Endothelial cell (in vitro differentiated cells): ENCODE measurements at places on chromosomes 6 and 20. TPM values are rescaled to one million over a fixed set of nuclear protein-coding genes. Genes with fewer than 3 reads are reported as not detected.
A peak's percentile ranks its signal among the peaks of the same experiment; 100 is the strongest.

CCNC gene
- 70.0 TPM for total RNA-seq

- H3K27me3 ChIP-seq, result peaks cover 5% of the 10 kb centered on the region
- H3K36me3 ChIP-seq, result no peaks in the 10 kb centered on the region
- peaks cover 36% of the 10 kb centered on the region for H3K4me1 ChIP-seq
- no peak overlapping the region for H3K4me3 ChIP-seq
Observed at GRCh38 chr20:21322921-21323331, 19.8 kb downstream of the XRN2 start.

GRCh38 chr20:35171753-35172433, at the start of gene PROCR:
TSS of gene PROCR (plus strand) at chr20:35172072. CDS start at chr20:35172155, 83 bp downstream.
- H3K27ac ChIP-seq, result peak within 1 kb of the TSS; percentile 94
- H3K27me3 ChIP-seq, result peaks cover 6% of the 10 kb centered on the region
- DNase-seq, result peak; percentile 73
- peaks cover 29% of the 10 kb centered on the region for H3K36me3 ChIP-seq
- peaks cover 51% of the 10 kb centered on the region for H3K4me1 ChIP-seq

DNA sequence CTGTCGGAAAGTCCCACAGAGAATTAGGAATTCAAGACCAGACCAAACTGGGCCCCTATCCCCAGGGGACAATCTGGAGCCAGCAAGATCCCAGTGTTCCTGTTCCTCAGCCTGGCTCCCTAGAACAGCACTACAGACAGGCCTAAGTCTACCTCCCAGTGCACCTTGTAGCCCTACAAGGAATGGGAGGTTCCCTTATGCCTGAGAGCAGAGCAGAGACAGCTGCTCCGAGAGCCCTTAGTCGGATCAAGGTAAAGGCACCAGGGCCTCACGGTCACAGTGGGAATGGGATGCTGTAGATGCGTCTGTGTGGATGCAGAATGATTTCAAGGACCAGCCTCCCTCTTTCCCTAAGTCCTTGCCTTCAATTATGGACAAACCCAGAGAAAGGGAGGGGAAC, 204.5 kb upstream of the STXBP5 start:
- peaks cover 1% of the 10 kb centered on the region for H3K27me3 ChIP-seq
- no peaks in the 10 kb centered on the region for H3K36me3 ChIP-seq
- H3K27ac ChIP-seq, result no peak overlapping the region
- no peak for DNase-seq

- H3K27ac ChIP-seq, result no peak overlapping the region
- H3K4me1 ChIP-seq, result no peaks in the 10 kb centered on the region
- H3K36me3 ChIP-seq, result no peaks in the 10 kb centered on the region
Observed at GRCh38 chr6:8237668-8238067, 135.3 kb upstream of the EEF1E1 start.

DNA sequence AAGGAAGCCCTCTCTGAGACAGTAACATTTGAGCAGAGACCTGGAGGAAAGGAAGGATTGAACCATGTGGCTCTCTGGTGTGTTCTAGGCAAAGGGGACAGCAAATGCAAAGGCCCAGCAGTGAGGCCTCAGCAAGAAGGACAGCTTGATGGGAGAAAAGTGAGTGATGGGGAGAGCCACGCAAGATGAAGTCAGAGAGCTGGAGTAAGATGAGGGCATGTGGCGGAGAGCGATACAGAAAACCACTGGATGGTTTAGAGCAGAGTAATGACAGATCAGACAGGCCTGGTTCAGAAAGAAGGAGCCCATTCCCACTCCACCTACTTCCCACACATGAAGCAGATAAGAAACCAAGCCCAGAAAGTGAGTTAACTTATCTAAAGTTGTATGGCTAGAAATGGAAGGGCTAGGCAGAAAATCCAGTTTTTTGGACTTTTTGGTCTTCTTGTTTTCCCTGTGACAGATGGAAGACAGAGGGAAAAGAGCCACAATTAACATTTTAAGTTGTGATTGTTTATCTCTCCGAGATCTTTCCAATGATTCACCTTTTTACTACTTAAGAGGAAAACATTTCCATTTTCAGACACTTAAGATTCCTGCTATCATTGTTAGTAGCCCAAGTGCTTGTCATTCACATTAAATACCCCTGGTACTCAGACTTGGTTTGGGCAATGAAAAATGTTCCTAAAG, 723 bp upstream of the SNPH start:
- H3K4me1 ChIP-seq, result peaks cover 27% of the 10 kb centered on the region
- no peak overlapping the region for H3K27ac ChIP-seq
- H3K27me3 ChIP-seq, result peaks cover 4% of the 10 kb centered on the region
- DNase-seq, result no peak
- H3K36me3 ChIP-seq, result peaks cover 3% of the 10 kb centered on the region

CST3 gene
- total RNA-seq, result 40.6 TPM

- no peak overlapping the region for H3K27ac ChIP-seq
- no peaks in the 10 kb centered on the region for H3K36me3 ChIP-seq
- H3K4me3 ChIP-seq, result no peak overlapping the region
- peaks cover 19% of the 10 kb centered on the region for H3K4me1 ChIP-seq
- peaks cover 11% of the 10 kb centered on the region for H3K27me3 ChIP-seq
Observed at GRCh38 chr20:32541323-32542258, 43.5 kb downstream of the NOL4L start.

- no peak overlapping the region for H3K27ac ChIP-seq
- H3K27me3 ChIP-seq, result peaks cover 11% of the 10 kb centered on the region
- DNase-seq, result no peak
- no peak overlapping the region for H3K4me3 ChIP-seq
- peaks cover 21% of the 10 kb centered on the region for H3K36me3 ChIP-seq
Observed at GRCh38 chr6:360764-361373, 30.7 kb upstream of the IRF4 start.

DNA sequence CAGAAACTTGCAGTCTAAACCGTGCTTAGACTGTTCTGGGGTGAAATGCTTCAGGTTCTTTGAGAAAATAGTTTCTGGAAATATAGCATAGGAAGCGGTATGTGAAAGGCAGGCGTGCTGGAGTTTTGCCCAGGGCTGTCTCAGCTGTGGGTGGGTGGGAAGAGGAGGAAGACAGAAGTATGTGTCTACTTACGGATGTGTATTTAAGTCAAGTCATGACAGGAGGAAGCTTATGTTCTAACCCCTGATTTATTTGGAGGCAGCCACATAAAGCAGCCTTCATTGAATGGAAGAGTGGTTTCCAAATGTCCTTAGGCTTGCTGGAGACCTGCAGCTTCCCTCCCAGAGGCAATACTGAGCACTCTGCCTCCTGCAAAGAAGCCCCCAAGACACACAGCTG, 345.8 kb upstream of the PRND start:
- H3K4me3 ChIP-seq, result no peak overlapping the region
- H3K4me1 ChIP-seq, result no peaks in the 10 kb centered on the region
- no peak for DNase-seq
- H3K36me3 ChIP-seq, result no peaks in the 10 kb centered on the region
- no peaks in the 10 kb centered on the region for H3K27me3 ChIP-seq

SLPI gene
- 0.82 TPM for total RNA-seq

- H3K4me3 ChIP-seq, result no peak overlapping the region
- no peaks in the 10 kb centered on the region for H3K36me3 ChIP-seq
- no peaks in the 10 kb centered on the region for H3K27me3 ChIP-seq
- H3K27ac ChIP-seq, result no peak overlapping the region
- H3K4me1 ChIP-seq, result no peaks in the 10 kb centered on the region
Observed at GRCh38 chr6:154386848-154387717, 30.5 kb upstream of the IPCEF1 start.

DNA sequence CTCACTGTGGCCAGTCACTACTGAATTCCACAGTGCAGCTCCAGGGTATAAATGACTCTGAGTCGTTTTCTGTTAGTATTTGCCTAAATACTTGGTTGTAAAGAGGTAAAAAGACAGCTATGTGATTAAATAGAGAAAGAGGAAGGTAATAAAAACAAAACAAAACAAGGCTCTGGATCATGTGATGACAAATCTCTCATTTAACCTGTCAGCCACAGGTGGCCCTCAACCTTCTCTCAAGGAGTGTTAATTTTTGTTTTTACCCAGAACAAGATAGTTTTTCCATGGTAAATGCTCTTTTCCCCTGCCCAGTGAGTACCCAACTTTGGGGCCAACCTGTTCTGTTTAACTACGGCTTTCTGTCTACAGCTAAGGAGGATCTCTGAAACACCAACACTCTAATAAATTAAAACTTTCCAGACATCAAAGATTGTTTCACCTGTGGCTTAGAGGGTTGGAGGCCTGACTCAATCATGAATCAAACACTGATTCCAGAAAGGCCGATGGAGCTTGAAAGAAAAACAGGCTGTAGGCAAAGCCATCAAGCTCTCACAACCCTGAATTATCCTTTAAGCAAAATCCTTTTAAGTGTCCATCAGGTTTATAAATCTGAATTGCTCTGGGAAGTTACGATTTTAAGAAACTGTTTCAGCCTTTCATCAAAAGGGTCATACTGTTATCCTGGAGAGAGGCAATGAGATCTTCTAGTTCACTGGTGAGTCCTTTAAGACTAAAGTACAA, 81.5 kb upstream of the BCLAF1 start:
- DNase-seq, result no peak
- no peaks in the 10 kb centered on the region for H3K27me3 ChIP-seq
- peaks cover 3% of the 10 kb centered on the region for H3K4me1 ChIP-seq
- no peaks in the 10 kb centered on the region for H3K36me3 ChIP-seq
- H3K4me3 ChIP-seq, result no peak overlapping the region
- H3K27ac ChIP-seq, result no peak overlapping the region

DNA sequence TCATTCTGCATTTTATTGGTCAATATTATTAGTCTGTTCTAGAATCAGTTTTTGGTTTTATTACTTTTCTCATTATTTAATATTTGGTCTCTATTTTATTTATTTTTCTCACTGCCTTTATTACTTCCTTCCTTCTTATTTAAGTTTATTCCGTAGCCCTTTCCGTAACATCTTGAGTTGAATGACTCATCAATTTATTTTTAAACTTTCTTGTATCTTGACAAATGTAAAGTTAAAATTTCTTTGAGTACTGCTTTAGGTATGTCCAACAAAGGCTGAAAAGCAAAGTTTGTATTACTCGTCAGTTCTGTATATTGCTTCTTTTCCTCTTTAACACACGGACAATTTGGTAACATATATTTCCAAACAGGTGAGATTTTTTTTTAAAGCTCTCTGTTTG, 192.0 kb downstream of the CD109 start:
- no peak overlapping the region for H3K4me3 ChIP-seq
- no peaks in the 10 kb centered on the region for H3K4me1 ChIP-seq
- no peaks in the 10 kb centered on the region for H3K27me3 ChIP-seq
- no peak overlapping the region for H3K27ac ChIP-seq
- no peaks in the 10 kb centered on the region for H3K36me3 ChIP-seq
- DNase-seq, result no peak

SRSF12 gene
- 3.9 TPM for total RNA-seq

- H3K27me3 ChIP-seq, result no peaks in the 10 kb centered on the region
- DNase-seq, result no peak
- no peak overlapping the region for H3K4me3 ChIP-seq
- no peaks in the 10 kb centered on the region for H3K36me3 ChIP-seq
- peaks cover 2% of the 10 kb centered on the region for H3K4me1 ChIP-seq
Observed at GRCh38 chr20:10060226-10060625, 25.4 kb downstream of the ANKEF1 start.

RGS17 gene
- 12.0 TPM for total RNA-seq

GRCh38 chr6:15248451-15249370, 2.8 kb downstream of the JARID2 start:
- peak overlapping the region; percentile 92 for H3K27ac ChIP-seq
- peaks cover 13% of the 10 kb centered on the region for H3K36me3 ChIP-seq
- peaks cover 7% of the 10 kb centered on the region for H3K27me3 ChIP-seq
- H3K4me1 ChIP-seq, result peaks cover 54% of the 10 kb centered on the region
- peak overlapping the region; percentile 98 for H3K4me3 ChIP-seq
- peak; percentile 91 for DNase-seq

- no peak overlapping the region for H3K4me3 ChIP-seq
- peaks cover 30% of the 10 kb centered on the region for H3K27me3 ChIP-seq
- H3K4me1 ChIP-seq, result peaks cover 4% of the 10 kb centered on the region
- no peak for DNase-seq
- peaks cover 36% of the 10 kb centered on the region for H3K36me3 ChIP-seq
- H3K27ac ChIP-seq, result no peak overlapping the region
Observed at GRCh38 chr20:48624315-48625020, 203.3 kb downstream of the PREX1 start.

DNA sequence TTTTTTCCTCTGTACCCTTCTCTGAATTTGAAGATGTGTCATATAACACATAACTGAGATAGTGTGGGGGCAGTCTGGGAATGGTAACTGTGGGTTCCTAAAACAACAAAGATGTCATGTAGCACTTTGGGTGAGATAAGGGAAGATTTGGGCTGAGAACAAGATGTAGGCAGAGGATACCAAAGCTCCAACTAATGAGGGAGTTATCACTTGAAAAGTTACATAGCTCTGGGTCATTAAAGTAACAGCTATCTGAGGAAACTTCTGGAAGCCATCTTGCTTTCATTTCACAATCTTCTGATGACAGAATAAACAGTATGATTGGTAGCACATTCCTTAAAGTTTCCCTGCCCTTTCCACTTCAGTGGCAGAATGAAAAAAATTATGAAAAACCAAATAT, 255.4 kb downstream of the TBX18 start:
- H3K36me3 ChIP-seq, result no peaks in the 10 kb centered on the region
- DNase-seq, result no peak
- H3K27ac ChIP-seq, result no peak overlapping the region
- no peaks in the 10 kb centered on the region for H3K4me1 ChIP-seq
- no peak overlapping the region for H3K4me3 ChIP-seq

DNA sequence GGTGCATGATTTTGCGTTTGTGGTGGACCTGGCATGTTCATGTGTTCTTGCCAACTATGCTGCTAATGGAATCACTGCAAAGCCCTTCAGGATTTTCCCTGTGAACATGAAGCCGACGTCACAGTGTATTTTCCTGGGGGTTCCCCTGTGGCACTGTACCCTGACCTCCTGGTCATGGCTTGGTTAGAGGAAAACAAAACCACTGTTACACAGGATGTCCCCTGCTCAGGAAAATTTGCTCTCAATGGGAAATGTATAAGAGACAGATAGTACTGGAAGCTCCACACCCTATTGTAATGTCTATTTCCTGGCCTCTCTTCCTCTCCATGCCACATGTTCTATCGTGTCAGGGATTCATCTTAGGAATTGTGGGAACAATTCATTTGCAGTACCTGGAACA, 19.7 kb downstream of the TSHZ2 start:
- no peak overlapping the region for H3K4me3 ChIP-seq
- peak; percentile 14 for DNase-seq
- H3K36me3 ChIP-seq, result no peaks in the 10 kb centered on the region
